ENCODE measurements at places on chromosomes 6 and 20. TPM values are rescaled to one million over a fixed set of nuclear protein-coding genes. Genes with fewer than 3 reads are reported as not detected.

PREP gene
- total RNA-seq, result 13.9 TPM

CARMIL1 gene
- total RNA-seq, result 35.5 TPM

FAM209B gene
- total RNA-seq, result not detected

SIGLEC1 gene
- not detected for total RNA-seq

ARID1B gene
- 27.5 TPM for total RNA-seq

MYCT1 gene
- 3.1 TPM for total RNA-seq

TBX18 gene
- total RNA-seq, result 29.6 TPM

EEF1A2 gene
- total RNA-seq, result 0.09 TPM

FOXA2 gene
- total RNA-seq, result not detected

REM1 gene
- total RNA-seq, result 4.1 TPM

ROS1 gene
- total RNA-seq, result 0.34 TPM

CGA gene
- total RNA-seq, result not detected

IL20RA gene
- 0.85 TPM for total RNA-seq

TSHZ2 gene
- total RNA-seq, result 16.3 TPM

PEX7 gene
- total RNA-seq, result 4.7 TPM

FLRT3 gene
- total RNA-seq, result 13.3 TPM

GSTA5 gene
- total RNA-seq, result not detected

MROH8 gene
- 1.5 TPM for total RNA-seq

SAMD3 gene
- 2.8 TPM for total RNA-seq

HIVEP2 gene
- 5.6 TPM for total RNA-seq

NMBR gene
- total RNA-seq, result not detected

PRKN gene
- total RNA-seq, result 1.8 TPM

COL21A1 gene
- 151 TPM for total RNA-seq

PRRT1 gene
- total RNA-seq, result 0.85 TPM

SLC22A16 gene
- total RNA-seq, result not detected

COQ3 gene
- total RNA-seq, result 2.7 TPM

COL9A1 gene
- total RNA-seq, result not detected

HLA-DOB gene
- 2.2 TPM for total RNA-seq

WFDC2 gene
- total RNA-seq, result not detected

EPB41L1 gene
- total RNA-seq, result 28.2 TPM

LY6G6C gene
- not detected for total RNA-seq

All from pericardium fibroblast (primary cell).